KG1 (cell line): ENCODE measurements at places on chromosomes 5 and 9.

DNA sequence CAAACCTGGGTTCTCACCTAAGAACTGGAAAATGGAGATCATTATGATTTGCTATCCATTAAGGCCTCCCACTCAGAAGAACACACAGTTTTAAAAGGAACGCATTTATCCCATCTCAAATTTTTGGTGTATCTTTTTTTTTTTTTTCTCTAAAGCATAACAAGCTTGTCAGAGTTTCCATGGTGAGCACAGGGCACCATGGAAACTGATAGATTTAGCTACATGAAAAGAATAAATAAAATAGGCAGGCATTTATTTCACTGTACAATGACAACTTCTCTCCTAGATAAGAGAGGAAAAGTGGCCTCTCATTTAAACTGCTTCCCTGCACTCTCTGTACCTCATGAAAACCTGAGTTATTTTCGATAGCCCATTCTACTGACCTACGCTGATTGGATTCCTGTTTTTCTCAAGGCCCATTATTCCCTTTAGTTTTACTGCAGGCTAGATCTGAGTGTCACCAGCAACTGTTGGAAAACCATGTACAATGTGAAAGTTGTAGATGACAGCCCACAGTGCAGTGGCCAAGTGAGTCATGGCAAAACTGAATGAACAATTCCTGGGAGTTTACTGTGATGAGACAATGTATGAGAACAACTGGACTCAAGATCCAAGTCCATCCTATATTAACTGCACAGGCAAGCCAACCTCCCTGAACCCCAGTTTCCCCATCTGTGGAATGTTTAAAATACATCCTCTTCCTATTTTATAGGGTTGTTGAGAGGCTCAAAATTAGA, 4.3 kb upstream of the GDA start:
- no peak for DNase-seq

- DNase-seq = peak; percentile 67
Measured at GRCh38 chr5:76547242-76547890, 75.8 kb downstream of the F2RL2 start.

DNA sequence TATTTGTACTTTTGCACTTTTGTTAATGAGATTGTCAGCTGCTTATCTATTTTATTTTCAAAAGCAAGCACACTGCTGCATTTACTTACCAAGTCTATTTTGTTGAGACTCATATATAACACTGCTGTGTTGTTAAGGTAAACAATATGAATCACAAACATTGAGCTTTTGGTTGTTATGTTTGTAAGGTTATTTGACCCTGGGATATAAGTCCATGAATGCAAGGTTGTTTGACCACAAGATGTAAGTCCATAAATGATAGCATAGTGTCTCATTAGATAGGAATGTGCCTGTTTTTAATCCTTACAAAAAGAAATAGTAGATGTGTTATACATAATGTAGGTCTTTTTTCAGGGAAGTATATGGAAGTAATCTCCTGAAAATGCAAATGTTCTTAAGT, 845.9 kb downstream of the CDH9 start:
- no peak for DNase-seq

DNA sequence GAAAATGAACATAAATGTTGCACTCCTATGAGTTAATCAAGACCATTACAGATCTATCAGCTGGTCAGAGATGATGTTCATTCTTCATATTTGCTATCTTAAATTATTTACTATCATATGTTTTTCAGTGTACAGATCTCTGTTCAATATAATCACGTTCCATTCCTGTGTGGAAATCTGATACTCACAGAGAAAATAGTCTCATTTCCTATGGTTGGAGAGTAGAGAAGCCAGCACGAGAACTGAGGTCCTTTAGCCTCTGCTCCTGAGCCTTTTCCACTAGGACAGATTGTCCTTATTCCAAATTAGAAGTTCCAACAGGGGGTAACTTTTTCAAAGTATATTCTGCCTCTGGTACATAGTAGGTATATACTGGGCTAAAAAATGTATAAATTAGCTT, 29.2 kb downstream of the UGCG start:
- DNase-seq = no peak

DNA sequence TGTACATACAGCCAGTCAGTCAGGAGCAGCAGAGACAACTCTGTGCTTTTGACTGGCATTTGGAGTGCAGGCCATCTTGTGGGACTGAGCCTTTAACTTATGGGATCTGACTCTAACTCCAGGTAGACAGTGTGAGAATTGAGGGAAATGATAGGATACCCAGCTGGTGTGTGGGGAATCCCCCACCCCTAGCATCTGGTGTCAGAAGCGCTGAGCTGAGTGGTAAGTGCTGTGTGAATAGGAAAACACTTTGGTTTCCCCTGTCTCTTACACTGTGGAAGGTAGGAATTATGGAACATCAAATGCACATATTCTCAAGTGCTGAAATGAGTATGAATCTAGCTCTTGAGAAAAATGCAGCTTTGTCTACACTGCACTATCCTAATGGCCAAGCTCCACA, 43.9 kb downstream of the CCDC125 start:
- no peak for DNase-seq
